ENCODE measurements at places on chromosomes 12 and 14.

DNA sequence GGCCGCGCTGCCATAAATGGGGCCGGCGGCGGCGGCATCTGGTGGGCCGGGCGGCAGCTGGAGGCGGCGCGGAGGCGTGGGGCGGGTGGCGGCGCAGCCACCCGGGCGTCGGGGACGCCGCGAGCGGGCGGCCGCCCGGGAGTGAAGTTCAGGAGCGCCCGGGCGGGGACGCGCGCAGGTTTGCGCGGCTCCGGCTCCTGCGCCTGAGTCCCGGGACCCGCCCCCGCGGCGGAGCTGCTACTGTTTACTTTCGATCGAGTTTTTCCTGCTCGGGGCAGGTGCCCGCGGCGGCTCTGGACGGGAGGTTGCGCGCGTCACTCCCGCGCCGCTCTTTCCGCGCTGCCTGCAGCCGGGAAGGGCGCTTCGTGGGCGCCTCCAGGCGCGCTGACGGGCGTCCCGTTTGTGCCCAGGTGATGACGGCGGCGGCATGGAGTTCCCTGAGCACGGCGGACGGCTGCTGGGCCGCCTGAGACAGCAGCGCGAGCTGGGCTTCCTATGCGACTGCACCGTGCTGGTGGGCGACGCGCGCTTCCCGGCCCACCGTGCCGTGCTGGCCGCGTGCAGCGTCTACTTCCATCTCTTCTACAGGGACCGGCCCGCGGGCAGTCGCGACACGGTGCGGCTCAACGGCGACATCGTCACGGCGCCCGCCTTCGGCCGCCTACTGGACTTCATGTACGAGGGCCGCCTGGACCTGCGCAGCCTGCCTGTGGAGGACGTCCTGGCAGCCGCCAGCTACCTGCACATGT lies at the start of gene ZBTB42:
Gene ZBTB42, plus strand, starts transcription at position 331 of the 749 bp plus-strand sequence. Its CDS starts 97 bp downstream, at position 428.
- no peak for DNase-seq

DNA sequence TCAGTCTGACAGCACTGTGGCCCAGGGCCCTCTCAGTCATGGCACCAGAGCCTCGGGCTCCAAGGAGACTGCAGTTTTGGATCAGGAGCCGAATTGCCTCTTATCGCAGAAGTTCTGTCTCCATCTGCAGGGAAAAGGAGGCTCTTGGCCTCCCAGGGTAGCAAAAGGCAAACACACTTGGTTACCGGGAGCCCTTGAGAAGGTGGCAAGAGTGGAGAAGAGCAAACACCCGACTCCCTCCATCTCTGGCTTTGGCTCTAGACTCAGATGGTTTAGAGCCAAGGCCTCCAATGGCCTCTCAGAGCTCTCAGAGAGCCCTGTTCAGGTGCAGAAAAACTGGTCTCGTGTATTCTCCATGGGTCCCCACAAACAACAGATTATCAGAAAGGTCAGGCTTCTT lies 44.6 kb downstream of the NINJ2 start:
- DNase-seq: no peak

DNA sequence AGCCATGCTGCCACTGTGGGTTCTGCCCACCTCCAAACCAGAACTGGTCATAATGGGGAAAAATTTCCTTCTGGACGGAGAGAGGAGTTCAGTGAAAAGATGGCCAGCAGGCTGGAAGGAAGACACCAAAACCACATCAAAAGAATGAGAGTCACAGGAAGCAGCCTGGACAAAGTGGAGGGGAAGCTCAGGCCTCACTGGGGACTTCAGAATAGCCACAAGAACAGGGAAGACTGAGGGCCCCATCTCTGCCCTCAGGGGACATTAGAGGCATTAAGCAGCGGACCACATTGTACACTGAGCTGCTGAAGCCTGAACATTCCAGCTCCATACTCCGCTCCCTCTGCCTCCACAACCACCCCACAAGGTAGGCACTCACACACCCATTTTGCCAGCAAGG lies 119.6 kb upstream of the COCH start:
- DNase-seq: no peak

GRCh38 chr12:68178184-68178583 lies 18.6 kb upstream of the IFNG start:
- no peak for DNase-seq

DNA sequence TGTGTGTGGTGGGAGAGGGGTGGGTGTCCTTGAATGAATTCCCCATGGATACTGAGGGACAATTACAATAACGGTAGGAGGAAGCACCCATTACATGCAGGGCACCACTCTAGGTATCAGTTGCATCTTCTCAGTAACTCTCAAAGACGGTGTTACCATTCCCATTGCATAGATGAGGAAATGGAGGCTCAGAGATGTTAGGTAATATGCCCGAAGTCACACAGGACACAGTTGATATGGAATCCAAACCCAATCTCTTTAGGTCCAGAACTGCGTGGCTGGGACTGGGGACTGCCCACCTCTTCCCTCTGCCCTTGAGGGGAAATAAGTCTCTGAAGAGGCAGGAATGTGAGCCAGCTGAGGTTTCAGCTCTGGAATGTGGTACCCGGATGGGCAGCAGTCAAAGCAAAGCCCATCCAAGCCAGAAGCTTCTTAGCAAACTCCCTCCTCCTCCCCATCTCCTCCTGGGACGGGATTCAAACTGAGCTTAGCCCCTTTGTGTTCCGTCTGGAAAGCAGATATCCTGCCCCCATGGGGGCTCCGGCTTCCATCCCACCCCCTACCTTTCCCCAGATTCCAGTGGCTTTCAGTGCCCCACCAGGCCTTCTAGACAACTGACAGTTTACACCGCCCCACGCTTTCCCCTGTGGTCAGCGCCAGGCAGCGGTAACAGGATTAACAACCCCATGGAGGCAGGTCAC lies 187.5 kb downstream of the RBM19 start:
- DNase-seq: no peak

DNA sequence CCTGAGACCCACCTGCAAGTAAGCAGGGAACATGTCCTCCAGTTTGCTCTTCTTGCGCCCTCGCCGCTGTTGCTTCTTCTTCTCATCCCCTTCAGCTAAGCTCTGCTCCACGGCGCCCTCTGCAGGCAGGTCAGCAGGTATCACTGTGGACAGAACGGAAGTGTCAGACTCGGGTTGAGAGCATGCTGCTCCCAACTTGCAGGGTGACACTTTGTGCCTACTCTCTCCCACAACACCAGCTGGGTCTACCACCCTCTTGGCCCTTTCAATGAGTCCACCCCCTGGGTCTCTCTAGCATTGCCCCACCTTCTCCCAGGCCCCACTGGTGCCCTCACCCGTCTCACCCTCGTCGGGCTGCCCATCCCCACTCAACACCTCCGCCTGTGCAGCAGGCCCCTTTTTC lies 16.7 kb downstream of the KMT2D start:
- peak; percentile 38 for DNase-seq

DNA sequence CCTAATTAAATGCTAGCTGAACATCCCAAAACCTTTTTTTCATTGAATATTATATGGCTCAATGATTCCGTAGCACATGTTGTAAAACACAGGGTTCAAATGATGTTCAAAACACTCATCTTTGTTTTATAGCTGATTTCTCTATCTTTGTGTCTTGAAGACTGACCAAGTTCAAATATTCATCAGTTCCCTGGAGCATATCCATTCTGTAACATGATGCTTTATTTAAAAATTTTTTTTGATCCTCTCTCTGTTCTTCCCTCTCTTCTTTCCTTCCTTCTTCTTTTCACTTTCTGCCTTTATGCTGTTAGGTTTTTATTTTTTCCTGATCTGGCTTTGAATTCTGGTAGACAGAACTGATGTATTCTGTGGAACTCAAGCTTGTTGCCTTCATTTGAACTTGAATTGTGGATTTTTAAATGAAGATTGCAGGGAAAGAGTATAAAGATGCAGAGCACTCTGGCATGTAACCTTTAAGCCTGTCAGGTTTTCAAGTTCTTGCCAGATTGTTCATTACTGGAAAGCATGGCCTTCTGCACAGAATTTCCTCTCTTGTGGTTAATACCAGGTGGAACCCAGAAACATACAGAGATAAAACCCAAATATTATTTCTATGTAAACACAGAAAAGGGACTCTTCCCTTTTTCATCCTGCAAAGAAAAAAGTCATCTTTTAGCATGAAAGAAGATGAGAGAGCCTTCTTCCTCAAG lies 39.5 kb downstream of the PROX2 start:
- no peak for DNase-seq

GRCh38 chr14:88668448-88669116 lies 105.7 kb downstream of the ZC3H14 start:
- DNase-seq: no peak

- DNase-seq: no peak
Observed at GRCh38 chr14:50045039-50045711, 71.2 kb downstream of the VCPKMT start.

GRCh38 chr12:128861226-128862016 lies 8.1 kb downstream of the GLT1D1 start:
- no peak for DNase-seq

DNA sequence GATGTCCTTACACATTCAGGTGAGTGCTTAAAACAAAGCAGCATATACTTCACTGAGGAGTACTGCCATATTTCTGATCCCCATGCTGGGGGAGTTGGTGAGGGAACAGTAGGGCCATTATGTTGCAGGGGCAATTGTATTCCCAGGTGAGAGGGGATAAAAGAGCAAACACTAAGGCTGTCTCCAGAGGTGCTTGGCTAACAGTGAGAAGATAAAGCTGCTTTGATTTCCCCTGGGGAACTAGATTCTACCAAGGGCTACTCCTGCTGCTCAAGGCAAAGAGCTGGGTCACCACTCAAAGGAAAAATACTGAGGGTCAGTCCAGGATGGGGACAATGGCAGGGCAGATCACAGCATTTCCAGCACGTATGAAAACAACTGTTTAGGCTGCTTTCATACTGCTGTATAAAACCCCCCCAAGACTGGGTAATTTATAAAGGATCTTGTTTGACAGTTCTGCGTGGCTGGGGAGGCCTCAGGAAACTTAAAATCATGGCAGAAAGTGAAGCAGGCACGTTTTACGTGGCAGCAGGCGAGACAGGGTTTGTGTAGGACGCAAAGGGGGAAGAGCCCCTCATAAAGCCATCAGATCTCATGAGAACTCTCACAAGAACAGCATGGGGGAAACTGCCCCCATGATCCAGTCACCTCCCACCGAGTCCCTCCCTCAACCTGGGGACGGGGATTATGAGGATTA lies 47.8 kb upstream of the OR5AU1 start:
- DNase-seq: no peak

GRCh38 chr14:89660166-89660565 lies 243.1 kb upstream of the FOXN3 start:
- no peak for DNase-seq

DNA sequence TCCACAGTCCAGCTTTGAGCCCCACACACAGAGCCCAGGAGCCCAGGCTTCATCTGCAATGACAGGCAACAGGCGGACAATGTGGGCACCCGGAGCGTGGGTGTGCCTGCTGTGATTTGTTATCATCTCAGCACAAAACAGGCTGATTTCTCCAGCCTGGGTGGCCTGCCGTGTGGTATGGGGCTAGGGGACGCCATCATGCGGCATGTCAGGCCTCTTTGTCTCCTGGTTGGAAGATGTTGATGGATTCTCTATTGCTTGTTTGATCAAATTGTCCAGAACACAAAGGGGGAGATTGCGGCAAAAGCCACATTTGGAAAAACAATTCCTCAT lies 147.1 kb downstream of the KIF26A start:
- no peak for DNase-seq

DNA sequence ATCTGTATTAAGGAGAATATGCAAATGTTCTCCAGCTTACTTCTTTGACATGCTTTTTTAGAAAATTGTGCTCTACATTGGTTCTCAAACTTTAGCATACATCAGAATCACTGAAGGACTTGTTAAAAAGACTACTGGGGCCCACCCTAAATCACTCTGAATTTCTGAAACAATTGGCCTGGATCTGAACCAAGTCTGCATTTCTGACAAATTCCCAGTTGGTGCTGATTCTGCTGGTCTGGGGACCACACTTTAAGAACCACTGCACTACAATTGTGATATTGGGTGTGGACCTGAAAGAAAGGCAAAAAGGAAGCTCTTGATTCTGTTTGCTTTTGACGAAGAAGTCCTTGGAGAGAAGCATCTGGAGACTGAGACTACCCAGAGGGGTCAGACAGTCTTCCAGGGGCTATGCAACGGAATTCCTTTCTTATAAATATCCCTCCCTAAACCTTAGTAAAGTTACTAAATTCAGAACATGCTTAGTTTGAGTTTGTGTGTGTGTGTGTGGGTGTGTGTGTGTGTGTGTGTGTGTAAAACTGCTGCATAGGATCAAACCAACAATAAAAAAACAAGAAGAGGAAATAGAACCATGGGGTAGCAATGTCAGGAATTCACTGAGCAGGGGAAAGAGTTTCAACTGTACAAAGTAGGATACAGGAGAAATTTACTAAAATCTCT lies 36.8 kb downstream of the EAPP start:
- DNase-seq: no peak

DNA sequence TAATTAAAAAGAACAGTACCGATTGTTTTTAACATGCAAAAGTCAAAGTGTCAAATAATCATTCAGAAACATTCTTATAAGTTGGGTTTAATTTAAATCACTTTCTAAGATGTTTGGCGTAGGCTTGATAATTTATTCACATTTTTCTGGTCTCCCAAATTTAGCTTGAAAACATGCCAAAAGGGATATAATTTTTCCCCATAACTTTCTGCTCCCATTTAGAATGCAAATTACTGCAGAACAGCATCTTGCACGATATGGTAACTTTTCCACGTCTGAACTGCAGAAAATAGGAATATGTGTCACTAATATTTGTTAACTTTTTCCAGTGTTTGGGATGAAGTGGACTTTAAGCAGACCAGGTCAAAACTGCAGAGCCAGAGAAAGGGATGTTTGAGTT lies 1592.4 kb upstream of the SEL1L start:
- DNase-seq: no peak

DNA sequence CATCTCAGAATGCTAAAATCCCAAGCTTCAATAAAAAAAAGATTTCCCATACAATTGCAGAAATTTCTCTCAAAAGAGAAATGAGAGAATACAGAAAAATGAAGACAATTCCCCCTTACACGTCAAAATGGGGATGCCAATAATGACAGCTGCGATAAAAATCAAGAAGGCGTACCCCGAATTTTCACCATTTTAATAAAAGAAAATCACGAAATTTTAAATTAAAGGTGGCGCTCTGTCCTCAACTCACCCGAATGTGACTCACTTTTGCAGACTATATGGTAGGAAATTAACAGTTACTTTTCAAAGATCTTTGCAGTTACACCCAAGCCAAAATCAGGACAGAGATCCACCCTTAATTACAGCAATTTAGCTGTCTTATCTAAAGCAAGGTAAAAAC lies 2.1 kb downstream of the ATP2B1 start:
- no peak for DNase-seq

DNA sequence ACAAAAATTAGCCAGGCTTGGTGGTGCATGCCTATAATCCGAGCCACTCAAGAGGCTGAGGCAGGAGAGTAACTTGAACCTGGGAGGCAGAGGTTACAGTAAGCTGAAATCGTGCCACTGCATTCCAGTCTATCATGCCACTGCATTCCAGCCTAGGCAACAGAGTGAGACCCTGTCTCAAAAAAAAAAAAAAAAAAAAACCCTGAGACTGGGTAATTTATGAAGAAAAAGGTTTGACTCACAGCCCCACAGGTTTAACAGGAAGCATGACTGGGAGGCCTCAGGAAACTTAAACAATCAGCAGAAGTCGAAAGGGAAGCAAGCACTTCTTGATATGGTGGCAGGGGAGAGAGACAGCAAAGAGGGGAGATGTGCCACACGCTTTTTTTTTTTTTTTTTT lies 123.2 kb downstream of the GXYLT1 start:
- DNase-seq: no peak

GRCh38 chr12:172732-173161 lies 41.2 kb downstream of the SLC6A12 start:
- no peak for DNase-seq

All from NCI-H1048 (cell line).